ENCODE measurements at places on chromosomes 11 and 22.

DNA sequence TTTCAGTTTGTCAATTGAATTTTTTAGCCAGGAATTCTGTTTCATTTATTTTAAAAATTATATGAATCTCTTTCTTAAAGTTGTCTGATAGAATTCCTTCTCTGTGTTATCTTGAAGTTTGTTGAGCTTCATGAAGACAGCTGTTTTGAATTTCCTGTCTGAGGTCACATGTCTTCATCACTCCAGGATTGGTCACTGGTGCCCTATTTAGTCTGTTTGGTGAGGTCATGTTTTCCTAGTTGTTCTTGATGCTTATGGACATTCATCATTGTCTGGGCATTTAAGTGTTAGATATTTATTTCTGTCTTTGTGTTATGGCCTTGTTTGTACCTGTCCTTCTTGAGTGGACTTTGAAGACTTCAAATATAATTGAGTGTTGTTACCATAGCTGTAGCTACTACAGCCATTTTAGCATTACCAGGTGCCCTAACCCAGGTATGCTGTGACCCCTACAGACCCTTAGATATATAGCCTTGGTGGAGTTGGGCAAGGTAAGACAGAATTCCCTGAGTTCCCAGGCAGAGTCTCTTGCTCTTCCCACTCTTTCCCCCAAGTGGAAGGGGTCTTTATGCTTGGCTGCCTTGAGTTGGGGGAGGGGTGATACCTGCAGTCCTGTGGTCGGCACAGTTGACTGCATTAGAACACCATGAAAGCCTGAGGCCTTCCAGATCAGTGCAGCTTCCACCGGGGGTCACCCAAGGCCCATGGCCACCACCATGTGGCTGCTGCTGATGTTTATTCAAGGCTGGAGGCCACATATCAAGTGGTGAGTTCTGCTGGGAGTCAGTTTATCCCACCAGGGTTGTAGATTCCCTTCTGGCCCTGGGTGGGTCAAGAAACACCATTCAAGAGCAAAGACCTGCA lies 229.6 kb downstream of the DYNC2H1 start:
- DNase-seq = no peak

DNA sequence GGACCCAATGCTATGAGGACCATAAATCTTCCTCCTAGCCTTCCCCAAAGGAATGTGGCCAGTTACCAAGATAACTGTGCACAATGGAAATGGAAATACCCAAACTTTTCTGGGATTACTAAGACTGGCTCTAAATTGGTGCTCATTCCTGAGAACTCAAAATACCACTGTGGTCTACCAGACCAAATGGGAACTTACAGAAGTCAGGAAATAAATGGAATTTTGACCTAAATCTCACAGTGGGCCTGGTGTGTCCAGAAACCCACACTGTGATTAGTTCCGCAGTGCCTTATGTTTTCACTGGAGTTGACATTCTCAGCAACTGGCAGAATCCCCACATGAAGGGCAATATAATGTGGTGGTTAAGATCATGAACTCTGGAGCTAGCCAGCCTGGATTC lies 99.4 kb upstream of the ZC3H12C start:
- DNase-seq = no peak

DNA sequence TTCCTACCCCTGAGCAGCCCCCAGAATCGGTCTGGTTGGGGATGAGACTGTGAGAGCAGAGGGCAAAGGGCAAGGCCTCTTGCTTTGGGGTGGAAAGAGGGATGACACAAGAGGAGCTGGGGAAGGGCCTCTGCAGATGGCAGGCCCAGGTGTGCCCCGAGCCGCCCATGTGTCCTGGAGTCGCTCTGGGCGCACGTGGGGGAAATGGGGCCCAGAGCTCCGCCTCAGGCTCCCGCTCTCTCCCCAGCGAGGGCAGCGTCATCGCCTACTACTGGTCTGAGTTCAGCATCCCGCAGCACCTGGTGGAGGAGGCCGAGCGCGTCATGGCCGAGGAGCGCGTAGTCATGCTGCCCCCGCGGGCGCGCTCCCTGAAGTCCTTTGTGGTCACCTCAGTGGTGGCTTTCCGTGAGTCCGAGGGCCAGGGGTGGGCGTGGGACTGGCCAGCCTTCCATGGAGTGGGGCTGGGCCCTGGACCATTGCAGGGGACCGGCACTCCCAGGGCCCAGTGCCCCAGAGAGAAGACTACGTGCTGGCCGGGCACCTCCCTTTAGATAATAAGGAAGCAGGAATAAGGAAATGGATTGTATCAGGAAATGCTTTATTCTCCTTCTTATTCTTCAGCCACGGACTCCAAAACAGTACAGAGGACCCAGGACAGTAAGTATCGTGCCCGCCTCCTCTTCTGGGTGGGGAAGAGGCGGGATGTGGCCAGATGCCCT lies 30.1 kb downstream of the ST14 start:
- no peak for DNase-seq

GRCh38 chr22:45994491-45995404 lies 17.8 kb upstream of the WNT7B start:
- no peak for DNase-seq

DNA sequence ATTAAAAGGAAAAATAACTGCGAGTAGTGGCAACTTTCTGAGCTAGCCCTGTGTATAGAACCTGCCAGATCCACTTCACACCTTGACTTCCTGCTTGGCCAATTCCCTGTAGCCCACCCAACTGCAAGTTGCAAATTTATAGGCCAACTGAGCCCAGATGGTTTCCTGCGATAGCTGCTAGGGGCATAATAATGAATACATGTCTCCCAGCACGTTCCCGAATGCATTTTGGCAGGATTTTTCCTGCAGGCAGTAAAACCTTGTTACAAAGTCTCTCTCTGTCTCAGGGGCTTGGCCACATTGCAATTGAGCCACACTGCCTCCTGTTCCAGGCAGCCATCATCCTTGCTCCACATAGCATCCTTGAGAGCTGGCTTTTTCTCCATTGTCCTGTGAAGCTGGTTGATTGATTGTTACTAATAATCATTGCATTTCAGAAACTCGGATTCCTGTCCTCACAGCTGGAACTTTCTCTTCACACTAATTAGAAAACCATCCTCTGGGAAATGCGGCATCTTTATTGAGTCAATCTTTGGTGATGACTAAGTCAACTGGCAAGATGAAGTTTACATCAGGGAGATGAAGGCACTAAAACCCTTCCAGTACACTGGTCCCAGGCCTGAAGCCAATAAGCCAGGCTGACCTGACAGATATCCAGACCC lies 18.6 kb upstream of the LMO2 start:
- DNase-seq = no peak

DNA sequence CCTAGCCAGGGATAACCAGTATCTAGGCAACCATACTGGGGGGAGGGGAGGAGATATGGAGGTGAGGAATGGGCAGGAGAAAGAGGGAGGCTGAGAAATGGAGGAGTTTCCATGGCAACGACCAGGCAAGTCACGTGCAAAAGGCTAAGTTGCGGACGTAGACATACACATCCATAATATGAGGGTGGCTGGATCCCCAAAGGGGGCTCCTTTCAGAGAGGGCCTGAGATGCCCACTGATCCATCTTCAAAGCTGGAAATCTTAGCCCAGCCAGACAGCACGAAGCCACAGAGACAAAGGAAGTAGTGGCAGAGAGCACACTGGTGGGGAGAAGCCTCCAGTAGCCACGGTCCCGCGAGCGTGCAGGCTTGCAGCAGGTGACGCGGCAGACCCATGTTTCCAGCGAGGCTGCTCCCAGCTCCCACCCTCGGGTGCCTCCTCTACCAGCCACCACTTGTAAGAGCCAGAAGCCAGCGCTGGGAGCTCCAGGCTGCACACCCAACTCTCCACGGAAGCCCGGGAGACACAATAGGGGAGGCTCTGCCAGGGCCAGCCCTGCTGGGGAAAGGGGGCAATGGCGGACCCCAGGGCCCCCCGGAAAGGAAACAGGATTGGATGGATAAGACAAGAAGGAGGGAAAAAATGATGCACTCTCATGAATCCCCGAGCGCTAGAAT lies 938 bp downstream of the FXYD6 start:
- DNase-seq = no peak

DNA sequence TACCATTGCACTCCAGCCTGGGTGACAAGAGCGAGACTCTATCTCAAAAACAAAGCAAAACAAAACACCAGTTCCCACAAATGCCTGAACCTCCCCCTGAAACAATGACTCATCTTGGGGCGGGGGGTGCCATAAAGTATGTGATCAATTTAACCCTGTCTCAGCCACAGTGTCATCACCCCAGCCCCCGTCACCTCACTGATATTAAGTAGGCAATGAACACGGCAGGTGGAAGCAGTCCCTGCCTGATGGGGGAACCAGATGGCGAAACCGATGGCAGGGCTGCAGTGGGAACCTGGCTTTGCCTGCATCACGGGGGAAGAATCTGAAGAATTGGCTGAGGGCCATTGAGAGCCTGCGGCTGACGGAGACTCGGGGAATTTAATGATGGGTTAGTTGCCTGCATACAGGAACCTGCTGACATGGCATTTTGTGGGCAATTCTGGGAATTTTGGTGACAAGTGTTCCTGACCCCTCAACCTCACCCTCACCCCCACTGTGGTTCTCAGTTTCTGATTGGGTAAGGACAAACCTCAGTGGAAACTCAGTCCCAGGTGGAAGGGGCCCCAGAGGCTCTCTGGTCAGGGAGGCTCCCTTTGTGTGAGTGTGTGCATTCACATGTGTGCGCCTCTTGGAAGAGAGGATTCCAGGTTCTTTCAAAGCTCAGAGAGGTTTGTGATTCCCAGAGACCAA lies 39.1 kb upstream of the SHISAL1 start:
- DNase-seq = no peak

DNA sequence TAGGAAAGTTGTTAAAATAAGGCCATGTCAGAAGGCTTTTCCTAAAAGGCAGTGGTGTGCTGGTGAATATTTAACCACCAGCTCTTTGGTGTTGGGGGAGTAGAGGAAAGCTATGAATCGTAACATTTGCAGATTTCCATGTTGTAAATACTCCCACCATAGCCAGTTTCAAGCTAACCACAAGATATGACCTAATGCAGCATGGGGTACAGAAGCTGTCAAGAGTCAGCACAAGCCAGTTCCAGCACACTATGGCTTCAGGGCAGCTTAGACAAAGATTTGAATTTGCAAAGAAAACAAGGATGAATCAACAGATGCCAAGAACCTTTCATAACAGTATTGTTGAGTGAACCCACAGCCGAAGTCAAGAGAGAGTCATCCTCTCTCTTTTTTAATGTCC lies 40.0 kb downstream of the COMMD9 start:
- DNase-seq = no peak

DNA sequence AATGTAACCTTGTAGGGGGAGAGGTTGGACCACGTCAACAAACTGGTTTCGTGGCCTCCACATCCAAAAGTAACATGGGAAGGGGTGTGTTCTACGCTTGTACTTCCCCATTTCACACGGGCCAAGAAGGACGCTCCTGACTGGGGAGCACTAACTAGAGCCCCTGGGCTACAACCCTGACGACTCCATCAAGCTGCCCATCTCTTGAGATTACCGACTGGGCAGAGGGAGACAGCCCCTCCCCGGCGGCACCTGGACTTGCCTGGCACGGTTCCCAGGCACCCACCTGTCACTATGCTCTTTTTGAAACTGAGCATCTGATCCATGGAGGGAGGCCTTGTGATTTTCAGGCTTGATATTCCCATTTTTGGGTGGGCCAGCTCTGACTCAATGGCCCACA lies 68.5 kb downstream of the SHANK2 start:
- DNase-seq = no peak

Data from NCI-H187 treated with DMSO at 0.1 percent for 48 hours (cell line).